T47D (cell line): ENCODE measurements at places on chromosomes 7 and 10.

DNA sequence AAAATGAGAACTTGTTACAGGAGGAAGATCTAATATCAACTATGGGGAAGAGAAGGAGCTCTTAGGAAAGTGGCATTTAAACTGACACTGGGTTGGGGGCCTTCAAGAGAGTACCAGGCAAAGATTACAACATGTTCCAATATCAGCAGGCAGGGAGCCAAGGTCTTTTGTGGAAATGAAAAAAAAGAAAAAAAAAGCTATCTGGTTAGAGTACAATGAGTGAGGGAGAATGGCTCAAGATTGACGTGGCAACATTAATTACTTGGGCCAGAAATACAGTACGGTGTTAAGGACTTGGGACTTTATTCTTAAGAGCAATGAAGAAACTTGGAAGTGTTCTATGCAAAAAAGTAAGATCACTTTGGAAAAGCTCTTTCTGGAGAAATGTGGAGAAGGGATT lies 132.3 kb upstream of the CDK1 start:
- DNase-seq = no peak

- no peak for DNase-seq
Observed at GRCh38 chr7:107934991-107935770, 44.2 kb downstream of the DLD start.

DNA sequence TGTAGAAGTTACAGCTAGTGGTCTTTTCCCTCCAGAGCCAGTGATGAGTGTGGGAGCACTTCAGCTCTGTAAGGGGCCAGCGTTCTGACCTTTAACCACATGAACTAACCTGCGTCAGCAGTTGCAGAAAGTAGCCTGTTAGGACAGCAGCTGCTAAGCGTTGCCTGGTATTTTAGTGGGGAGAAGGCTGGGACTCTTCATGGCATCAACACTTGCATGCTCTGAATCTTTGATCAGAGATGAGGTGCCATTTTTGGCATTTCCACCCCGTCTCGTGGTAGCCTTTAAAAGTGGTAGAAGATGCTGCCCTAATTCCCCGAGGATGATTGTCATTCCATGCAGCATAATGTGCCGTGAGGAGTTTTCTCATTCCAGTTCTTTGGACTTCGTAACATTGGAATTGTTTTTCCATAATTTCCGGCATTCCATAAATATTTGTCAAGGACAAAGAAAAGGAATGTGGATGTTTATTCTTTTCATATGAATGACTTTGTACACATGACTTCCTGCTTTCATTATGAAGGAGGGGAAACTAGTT lies 92.2 kb downstream of the AVL9 start:
- DNase-seq = no peak

GRCh38 chr7:131225619-131226513 lies 101.8 kb upstream of the MKLN1 start:
- no peak for DNase-seq

- no peak for DNase-seq
Observed at GRCh38 chr7:22213081-22213480, 143.9 kb downstream of the RAPGEF5 start.

DNA sequence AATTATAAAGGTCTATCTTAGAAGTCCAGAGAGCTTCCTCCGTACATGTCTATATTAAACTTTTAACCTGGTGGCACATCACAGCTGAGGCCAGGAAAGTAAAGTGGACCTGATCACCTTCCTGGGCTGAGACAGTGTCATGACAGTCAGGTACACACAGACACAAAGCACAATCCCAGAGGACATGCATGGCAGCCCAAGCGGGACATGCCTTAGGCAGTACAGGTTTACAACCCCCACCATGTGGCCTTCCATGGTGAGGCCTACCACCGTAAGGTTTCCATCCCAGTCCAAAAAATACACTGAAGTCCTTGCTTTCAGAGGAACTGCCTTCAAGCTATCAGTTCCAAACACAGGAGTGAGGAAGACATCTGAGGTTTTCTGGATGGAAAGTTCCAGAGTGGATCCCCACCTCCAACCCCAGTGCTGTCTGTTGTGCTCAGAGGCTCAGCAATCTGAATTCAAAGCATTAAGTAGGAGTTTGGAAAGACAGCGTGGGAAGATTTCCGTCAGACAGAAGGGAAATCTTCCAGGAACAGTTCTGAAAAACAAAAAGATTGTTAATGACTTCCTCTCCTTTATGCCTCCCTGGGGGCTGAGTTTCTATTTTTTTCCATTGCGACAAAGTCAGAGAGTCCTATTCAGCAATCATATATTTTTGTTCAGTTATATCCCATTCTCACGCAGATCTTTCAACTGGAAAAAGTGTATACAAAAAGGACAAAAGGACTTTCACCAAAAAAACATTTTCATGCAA lies 20.1 kb downstream of the IFIT3 start:
- DNase-seq = no peak

- DNase-seq = no peak
Observed at GRCh38 chr7:149473251-149473650, 12.4 kb upstream of the ZNF777 start.

DNA sequence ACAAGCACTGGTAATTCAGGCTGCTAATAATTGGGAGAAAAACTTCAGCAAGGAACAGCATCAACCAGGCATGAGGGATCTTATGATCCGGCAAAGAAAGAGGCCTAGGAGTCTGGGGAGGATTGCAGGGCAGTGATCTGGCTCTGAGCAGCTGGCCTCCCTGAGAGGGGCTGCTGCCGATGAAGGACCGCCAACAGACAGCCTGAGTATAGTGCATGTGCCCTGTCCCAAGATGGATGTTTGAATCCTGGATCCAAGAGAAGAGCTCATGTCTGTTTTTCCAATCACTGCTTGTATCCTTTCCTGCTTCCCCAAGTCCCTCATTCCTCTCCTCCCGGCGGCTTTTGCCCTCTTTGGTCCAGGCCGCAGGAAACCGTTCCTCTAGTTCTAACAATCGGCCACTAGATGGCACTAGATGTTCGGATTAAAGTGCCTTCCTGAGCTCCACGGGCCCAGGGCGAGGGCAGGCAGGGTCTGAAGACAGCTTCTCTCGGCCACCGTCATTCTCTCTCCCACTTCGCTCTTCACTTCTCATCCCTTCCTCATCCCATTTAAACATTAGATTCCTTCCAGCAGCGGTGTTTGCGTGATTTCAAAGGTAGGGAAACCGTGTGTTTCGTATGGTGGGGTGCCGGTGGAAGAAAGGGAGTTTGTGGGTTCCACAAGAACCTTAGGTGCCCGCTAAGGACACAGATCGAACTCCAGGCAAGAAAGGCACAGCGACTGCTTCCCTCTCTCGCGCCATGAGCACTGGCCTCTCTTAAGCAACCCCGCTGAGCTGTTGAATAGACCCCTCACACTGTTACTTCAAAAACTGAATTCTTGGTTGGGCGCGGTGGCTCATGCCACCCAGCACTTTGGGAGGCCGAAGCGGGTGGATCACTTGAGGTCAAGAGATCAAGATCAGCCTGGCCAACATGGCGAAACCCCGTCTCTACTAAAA lies 82.4 kb downstream of the ADCYAP1R1 start:
- peak; percentile 55 for DNase-seq

DNA sequence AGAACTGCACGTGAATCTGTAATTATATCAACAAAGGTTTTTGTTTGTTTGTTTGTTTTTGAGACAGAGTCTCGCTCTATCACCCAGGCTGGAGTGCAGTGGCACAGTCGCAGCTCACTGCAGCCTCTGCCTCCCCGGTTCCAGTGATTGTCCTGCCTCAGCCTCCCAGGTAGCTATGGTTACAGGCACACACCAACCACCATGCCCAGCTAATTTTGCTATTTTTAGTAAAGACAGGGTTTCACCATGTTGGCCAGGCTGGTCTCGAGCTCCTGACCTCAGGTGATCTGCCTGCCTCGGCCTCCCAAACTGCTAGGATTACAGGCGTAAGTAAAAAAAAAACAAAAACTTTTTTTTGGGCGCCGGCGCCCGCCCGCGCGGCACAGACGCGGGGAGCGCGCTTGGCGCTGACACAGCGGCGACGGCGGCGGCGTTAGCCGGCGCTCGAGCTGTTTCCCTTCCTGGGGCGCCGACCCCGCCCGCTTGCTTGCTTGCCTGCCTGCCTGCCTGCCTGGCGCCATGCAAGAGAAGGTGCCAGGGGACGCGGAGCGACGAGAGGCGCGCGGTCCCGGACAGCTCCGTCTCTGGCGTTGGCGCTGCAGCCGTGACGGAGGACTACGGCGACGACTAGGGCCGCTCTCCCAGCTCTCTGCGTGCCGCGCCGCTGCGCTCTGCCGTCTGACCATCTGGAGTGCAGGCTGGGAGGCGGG lies 171.4 kb upstream of the NUPR2 start:
- DNase-seq = peak; percentile 88
